ENCODE measurements at places on chromosomes 5 and 9. TPM values are rescaled to one million over a fixed set of nuclear protein-coding genes. Genes with fewer than 3 reads are reported as not detected.
A peak's percentile ranks its signal among the peaks of the same experiment; 100 is the strongest.

DNA sequence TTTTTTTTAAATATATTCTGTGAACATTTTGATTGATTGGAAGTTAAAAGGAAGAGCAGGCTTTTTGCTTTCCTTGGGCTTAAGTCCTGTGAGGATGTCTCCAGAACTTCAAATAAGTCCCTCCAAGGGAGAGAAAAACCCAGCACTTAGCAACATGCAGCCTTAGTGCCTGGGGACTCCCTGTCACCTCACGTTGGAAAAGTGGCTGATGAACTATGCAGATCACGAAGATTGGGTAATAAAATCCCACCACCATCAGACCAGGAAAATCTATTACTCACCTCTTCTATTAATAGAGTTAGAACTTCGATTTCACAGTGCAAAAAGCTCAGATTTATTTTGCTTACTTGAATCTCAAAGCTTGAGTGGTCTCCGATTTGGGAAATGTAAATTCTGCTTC, 507.0 kb downstream of the MAT2B start:
- no peak for DNase-seq

DNA sequence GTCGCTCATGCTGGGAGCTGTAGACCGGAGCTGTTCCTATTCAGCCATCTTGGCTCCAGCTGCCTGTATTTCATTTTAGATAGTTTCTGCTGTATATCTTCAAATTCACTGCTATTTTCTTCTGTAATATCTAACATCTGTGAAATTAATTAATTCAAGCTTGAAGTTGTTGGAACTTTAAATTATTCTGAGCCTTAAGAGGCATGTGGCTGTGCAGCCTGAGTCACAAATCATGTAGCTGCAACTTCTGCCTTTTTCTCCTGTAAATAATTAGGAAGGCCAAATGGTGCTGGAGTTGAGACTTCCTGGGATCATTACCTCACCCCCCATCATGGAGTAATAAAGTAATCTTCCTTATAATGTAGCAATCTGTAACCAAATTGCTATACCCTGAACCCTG, 183.3 kb upstream of the PCSK5 start:
- no peak for DNase-seq

SHC3 gene
- 101 TPM for total RNA-seq

DNA sequence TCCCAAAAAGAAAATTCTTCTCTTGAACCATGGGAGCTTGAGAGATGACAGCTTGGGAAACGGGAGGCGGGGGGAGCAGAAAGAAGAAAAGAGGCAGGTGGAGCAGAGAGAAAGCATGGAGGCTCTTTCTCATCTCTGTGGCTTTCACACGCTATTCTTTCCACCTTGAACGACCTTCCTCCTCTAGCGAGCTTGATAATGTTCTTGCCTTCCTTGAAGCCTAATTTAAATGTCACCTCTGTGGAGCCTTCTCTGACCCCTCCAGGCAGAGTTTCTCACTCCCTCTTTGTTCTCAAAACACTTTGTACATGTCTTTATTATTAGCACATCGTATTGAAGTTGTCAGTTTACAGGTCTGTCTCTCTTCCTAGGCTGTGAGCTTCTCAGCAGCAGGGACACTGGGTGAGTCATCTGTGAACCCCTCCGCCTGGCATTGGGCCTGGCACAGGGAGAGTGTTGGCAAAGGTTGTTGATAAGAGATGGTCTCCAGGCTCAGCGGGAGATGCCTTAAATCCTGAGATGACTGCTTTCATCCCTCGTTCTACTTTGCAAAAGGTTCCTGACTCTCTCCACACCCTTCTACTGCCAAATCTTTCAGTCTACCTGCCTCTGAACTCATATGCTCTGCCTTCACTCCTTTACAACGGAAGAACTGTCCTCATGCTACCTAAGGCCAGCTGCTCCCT, 14.1 kb upstream of the STRBP start:
- DNase-seq = no peak

DNA sequence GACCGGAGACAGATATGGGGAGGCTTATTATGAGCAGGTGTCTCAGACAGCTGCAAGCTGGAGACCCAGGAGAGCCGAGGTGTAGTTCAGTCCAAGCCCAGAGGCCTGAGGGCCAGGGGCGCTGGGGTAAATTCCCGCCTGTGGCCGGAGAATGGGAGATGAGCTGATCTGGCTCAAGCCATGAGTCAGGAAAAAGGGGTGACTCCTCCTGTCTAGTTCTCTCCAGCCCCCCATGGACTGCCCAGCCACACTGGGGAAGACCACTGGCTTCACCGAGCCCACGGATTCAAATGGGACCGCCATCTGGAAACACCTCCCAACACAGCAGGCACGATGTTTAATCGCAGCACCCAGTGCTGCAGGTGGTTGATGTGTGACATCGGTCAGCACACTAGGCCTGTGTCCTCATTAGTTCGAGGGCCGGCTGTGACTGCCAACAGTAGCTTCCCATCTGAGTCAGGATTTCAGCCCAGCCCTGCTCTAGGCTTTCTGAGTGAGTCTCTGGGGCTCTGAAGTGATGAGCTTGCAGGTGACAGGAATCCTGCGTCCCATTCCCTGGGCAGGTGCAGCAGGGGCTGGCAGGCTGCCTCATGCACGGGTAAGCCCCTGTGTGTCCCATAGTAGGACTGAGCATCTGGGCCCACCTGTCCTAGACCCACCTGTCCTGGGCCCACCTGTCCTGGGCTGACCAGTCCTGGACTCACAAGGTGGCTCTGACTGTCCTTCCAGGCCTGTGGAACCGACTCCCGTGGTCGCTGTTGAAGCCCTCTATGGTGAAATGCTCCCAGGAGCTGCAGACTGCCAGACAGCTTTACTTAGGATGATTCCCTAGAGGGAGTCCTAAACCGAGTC, 49.7 kb downstream of the AHRR start:
- DNase-seq = peak; percentile 16

GRCh38 chr9:5485378-5486085, 24.8 kb upstream of the PDCD1LG2 start:
- DNase-seq = no peak

GRCh38 chr5:1002271-1002546, 6.4 kb upstream of the NKD2 start:
- no peak for DNase-seq

- no peak for DNase-seq
Measured at GRCh38 chr5:120528609-120529008, 64.5 kb downstream of the PRR16 start.

DNA sequence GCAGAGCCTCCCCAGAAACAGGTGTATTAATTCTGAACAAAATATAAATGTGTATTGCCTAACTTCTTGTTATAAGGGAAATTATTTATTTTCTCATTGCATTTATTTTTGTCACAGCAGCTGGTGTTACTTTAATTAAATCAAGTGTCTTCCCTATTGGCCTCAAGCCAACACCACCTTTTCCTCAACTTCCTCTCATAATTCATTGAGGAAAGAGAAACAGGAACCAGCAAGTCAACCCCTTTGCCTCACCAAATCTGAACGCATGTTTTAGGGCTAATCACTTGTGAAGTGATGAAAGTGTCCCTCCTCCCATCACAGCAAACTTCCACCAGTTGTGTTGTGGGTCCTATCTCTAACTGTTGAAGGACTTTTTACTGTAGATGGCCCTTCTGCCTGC, 73.1 kb downstream of the DIRAS2 start:
- no peak for DNase-seq

GRCh38 chr5:65695896-65696295, 26.0 kb downstream of the SGTB start:
- no peak for DNase-seq

DNA sequence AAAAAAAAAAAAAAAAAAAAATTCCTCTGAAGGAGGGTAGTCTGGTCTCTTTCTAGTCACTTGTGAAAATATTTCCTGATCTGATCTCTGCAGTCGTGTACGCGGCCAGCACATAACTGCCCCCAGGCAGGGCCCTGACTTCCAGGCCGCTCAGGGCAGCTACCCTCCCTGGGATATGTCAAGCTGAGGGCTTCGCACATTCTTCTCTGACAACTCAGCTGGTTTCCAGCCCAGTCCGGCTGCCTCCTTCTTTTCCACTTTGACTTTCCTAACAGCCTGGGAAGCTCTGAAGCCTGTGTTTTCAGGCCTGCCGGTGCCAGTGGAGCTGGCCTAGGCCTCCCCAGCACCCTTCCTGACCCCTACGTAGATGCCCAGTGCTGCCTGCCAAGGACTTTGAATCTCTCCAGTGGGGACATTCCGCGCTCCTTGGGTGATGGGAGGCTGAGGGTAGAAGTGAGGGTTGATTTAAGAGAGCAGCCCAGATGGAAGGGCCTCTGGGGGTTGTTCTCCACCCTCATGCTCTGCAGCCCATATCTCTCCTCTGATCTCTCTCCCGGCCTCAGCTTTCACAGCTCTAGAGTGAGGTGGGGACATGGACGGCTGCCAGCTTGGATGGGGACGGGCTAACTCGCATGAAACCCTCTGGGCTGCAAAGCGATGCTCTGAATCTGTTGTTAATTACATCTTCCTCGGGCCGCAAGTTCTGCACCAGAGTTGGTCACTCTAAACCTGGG, 20.7 kb downstream of the COL5A1 start:
- DNase-seq = peak; percentile 35

DNA sequence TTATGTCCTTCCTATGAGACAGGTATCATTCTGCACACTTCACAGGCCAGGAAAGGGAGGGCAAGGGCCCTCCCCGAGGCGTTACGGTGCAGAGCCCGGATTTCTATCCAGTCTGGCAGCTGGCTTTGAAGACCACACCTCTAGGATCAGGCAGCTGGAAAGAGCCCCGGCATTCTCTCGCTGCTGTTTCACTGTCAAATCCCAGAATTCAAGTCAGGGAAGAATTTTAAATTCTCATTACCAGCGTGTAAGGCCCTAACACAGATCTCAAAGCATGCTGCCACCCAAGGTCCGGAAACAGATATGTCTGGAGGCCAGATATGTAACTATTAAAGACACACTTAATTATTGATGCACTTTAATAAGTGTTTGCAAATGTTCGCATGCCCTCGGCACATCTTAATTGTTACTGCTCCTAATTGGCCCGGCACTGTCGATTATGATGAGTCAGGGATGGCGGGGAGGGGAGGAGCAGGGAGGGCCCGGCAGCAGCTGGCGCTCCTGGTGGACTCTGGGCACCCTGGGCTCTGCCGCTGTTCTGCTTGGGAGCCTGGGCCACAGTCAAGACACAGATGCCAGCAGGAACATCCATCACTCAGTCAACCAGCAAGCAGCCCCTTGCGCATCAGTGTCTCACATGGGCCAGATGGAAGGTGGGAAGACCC, 76.3 kb upstream of the BARHL1 start:
- DNase-seq = no peak

DNA sequence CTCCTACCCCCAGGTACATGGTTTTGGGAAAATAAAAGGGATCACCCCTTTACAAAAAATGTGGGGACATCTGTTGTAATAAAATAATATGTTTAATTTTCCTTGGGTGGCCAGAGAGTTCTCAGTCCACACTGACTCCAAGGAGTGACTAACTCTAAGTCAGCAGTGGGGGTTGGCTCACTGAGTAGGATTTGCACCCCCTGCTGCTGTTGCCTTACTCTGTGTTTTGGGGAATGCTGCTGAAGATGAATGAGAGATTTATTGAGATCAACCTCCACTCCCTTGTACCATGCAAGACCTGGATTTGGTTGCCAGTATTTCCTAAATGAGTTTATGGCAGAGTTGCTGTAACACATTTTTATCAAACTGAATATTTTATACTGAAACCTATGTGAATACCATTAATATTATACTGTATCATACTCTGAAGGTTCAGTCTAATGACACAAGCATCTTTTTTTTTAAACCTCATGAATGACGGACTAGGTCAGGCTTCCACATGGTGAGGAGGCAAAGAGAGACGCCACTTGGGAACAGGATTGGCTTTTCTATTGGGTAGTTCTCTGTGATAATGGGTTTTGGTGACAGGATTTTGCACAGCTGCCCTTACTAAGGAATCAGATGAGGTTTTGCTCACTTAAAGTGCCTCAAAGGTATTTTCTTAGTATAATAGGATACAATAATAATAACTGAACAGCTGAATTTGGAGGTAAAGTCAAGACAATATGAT, 121.3 kb upstream of the OSMR start:
- no peak for DNase-seq

- DNase-seq = peak; percentile 49
Measured at GRCh38 chr9:35728041-35728971, 3.7 kb downstream of the TLN1 start.

GRCh38 chr9:114742947-114743346, 61.0 kb upstream of the TEX48 start:
- no peak for DNase-seq

LCN6 gene
- total RNA-seq = 2.6 TPM

PLEKHG4B gene
- 0.58 TPM for total RNA-seq

Measured in dorsolateral prefrontal cortex (tissue), 122 donors.